PC-9 (cell line): ENCODE measurements at places on chromosomes 7 and 10. TPM values are rescaled to one million over a fixed set of nuclear protein-coding genes. Genes with fewer than 3 reads are reported as not detected.

PDK4 gene
- total RNA-seq: 2.4 and 4.8 TPM in 2 replicates

PDZD7 gene
- 2.3 and 2.8 TPM in 2 replicates for total RNA-seq

TFEC gene
- total RNA-seq: not detected in 2 replicates

WNT16 gene
- total RNA-seq: not detected in 2 replicates

TMEM270 gene
- 0.48 and 0.72 TPM in 2 replicates for total RNA-seq

NPTX2 gene
- total RNA-seq: not detected in 2 replicates

- H3K36me3 ChIP-seq: no peaks in the 10 kb centered on the region
- DNase-seq: no peak
- no peak overlapping the region for H3K4me3 ChIP-seq
- peaks cover 92% of the 10 kb centered on the region for H3K27me3 ChIP-seq
Observed at GRCh38 chr7:30726296-30727006, 25.5 kb upstream of the INMT start.

DNA sequence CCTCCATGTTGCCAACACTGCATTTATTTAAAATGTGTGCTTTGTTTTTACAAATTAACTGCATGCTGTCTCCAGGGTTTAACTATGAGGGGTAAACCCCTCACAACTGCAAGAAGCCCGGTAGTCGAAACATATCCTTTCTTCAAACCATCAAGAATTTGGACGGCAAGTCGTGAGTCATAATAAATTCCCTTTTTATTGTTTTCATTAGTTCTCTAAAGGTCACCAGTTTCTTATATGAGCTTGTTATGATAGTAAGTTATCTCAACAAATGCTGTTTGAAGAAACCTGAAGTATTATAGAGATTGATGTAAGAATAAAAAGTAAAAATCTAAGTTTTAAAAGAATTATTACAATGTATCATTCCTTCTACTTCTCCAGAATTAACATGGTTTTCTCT, 12.2 kb upstream of the FIGNL1 start:
- H3K27ac ChIP-seq: no peak overlapping the region
- DNase-seq: no peak
- no peak overlapping the region for H3K4me3 ChIP-seq

DNA sequence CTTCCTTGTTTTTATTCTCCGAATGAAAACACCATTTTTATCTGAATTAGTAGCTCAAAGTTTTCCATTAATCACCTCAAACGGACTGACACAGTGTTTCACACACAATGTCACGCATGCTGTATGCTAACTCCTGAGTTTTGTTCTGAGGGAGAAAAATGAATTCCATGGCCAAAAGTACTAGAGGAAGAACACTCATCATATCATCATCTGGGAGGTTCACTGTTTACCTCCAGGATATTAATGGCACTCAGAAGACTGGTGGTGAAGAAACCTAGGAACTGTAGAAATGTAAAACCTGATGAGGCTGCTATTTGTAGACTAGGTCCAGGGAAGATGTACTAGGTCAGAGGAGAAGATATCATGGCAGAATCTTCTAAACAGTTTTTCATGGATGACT, 395.6 kb upstream of the ETV1 start:
- no peaks in the 10 kb centered on the region for H3K36me3 ChIP-seq
- H3K27ac ChIP-seq: no peak overlapping the region
- H3K4me3 ChIP-seq: no peak overlapping the region

GRCh38 chr7:115058726-115059125, 136.8 kb downstream of the MDFIC start:
- H3K27ac ChIP-seq: no peak overlapping the region
- DNase-seq: no peak
- no peak overlapping the region for H3K4me3 ChIP-seq

GRCh38 chr10:90935581-90936275, 14.8 kb upstream of the ANKRD1 start:
- no peak overlapping the region for H3K4me3 ChIP-seq
- no peak overlapping the region for H3K27ac ChIP-seq

DNA sequence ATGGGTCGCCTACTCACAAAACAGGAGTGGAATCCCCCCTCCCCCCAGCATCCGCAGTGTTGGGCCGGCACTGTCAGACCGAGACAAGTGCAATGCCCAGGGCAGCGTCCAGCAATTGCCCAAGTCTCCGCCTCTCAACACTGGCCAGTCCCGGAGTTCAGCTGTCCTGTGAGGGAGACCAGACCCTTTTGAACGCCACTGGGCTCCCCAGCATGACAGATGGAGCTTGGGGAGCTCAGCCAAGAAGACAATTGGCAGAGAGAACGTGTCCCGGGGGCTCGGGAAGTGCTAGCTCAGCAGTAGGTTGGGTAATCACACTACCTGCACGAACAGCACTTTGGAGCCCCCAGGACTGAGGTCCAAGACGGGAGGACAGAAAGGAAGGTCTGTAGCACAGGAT, 4.7 kb downstream of the COPS6 start:
- H3K36me3 ChIP-seq: peaks cover 37% of the 10 kb centered on the region
- H3K27me3 ChIP-seq: no peaks in the 10 kb centered on the region
- H3K4me3 ChIP-seq: no peak overlapping the region
- no peak for DNase-seq

- no peaks in the 10 kb centered on the region for H3K4me1 ChIP-seq
- H3K27ac ChIP-seq: no peak overlapping the region
- DNase-seq: no peak
- no peaks in the 10 kb centered on the region for H3K36me3 ChIP-seq
- no peak overlapping the region for H3K4me3 ChIP-seq
- H3K27me3 ChIP-seq: peaks cover 55% of the 10 kb centered on the region
Observed at GRCh38 chr7:25884265-25884828, 267.7 kb upstream of the NFE2L3 start.

- H3K27ac ChIP-seq: 0 out of 2 replicates have a peak overlapping the region, but pooled peaks have one; percentile 2
- no peak overlapping the region for H3K4me3 ChIP-seq
- no peak for DNase-seq
- H3K4me1 ChIP-seq: no peaks in the 10 kb centered on the region
- peaks cover 54% of the 10 kb centered on the region for H3K36me3 ChIP-seq
Observed at GRCh38 chr7:157211690-157212089, 73.0 kb downstream of the UBE3C start.

DNA sequence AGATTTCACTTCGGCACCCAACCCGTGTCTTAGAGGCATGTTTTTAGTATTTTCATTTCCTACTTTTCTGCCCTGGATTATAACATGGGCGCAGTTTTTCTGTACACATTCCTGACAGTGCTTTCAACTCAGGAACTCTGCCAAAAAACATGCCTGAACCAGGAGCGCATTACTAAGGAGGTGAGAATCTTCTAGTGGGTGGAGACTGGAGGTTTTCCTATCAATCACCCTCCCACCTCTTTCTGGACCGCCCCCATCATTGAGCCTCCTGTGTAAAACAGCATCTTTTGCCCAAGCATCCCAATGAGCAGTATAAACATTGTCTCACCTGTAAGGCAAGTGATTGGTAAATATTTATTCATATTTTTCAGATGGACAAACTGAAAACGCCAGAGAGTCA, 53.2 kb downstream of the STK17A start:
- H3K4me1 ChIP-seq: no peaks in the 10 kb centered on the region
- H3K27ac ChIP-seq: no peak overlapping the region
- H3K36me3 ChIP-seq: peaks cover 91% of the 10 kb centered on the region
- no peaks in the 10 kb centered on the region for H3K27me3 ChIP-seq

DNA sequence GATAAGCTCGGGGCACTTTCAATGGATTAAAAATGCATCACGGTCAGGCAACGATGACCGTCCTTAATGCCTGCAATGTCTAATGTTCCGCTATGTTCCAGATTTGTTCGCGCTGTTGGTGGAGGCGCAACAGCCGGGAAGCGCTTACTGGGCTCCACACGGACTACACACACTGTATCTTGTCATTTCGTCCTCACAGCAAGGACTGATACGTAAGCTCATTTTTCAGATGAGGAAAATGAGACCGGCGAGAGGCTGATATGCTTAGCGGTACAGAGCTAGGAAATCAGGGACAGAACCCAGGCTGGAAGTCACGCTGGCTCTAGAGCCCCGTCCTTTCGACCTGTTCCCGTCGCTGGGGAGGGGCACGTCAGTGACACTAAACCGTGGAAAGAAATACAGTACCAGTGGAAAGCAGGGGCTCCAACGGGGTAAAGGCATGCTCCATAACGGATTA, 670 bp downstream of the TPK1 start:
- no peaks in the 10 kb centered on the region for H3K27me3 ChIP-seq
- no peak for DNase-seq
- H3K4me3 ChIP-seq: peak overlapping the region; percentile 96
- no peaks in the 10 kb centered on the region for H3K36me3 ChIP-seq
- H3K27ac ChIP-seq: no peak overlapping the region

- H3K36me3 ChIP-seq: 0 out of 2 replicates have a peak, but pooled peaks cover 3% of the 10 kb centered on the region
- peaks cover 18% of the 10 kb centered on the region for H3K4me1 ChIP-seq
- no peaks in the 10 kb centered on the region for H3K27me3 ChIP-seq
Observed at GRCh38 chr10:86929468-86930380, 27.7 kb downstream of the MMRN2 start.

GRCh38 chr10:74587109-74587854, 239.1 kb upstream of the KAT6B start:
- no peaks in the 10 kb centered on the region for H3K4me1 ChIP-seq
- H3K4me3 ChIP-seq: no peak overlapping the region
- no peak for DNase-seq

GRCh38 chr10:36171953-36172940, 530.2 kb upstream of the FZD8 start:
- H3K27me3 ChIP-seq: no peaks in the 10 kb centered on the region
- no peak for DNase-seq
- no peaks in the 10 kb centered on the region for H3K36me3 ChIP-seq
- H3K4me1 ChIP-seq: no peaks in the 10 kb centered on the region

- peaks cover 8% of the 10 kb centered on the region; the same call in 1 of the 2 replicates for H3K4me1 ChIP-seq
- no peak overlapping the region for H3K4me3 ChIP-seq
- DNase-seq: no peak
- no peak overlapping the region for H3K27ac ChIP-seq
Observed at GRCh38 chr7:17493446-17493845, 195.0 kb downstream of the AHR start.

- H3K4me1 ChIP-seq: no peaks in the 10 kb centered on the region; the same call in 1 of the 2 replicates
- no peaks in the 10 kb centered on the region for H3K27me3 ChIP-seq
- no peak for DNase-seq
- H3K4me3 ChIP-seq: no peak overlapping the region
- H3K36me3 ChIP-seq: no peaks in the 10 kb centered on the region
Observed at GRCh38 chr7:19026888-19027287, 90.5 kb downstream of the TWIST1 start.

DNA sequence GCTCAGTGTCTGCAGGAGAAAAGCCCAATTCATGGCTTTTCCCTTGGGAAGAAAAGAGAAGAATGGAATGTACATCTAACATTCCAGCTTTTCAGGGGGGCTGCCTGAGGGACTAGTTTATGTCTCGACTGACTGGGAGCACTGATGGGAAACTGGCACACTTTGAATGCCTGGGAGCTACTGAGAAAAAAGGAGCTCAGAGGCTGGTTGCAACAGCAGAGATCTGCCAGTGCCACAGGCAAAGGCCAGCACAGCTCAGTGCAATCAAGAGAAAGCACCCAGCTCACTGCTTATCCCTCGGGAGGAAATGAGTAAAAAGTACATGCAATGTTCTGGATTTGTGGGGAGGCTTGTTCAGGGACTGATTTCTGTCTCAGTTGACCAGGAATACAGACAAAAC, 226.2 kb downstream of the COBL start:
- no peaks in the 10 kb centered on the region for H3K4me1 ChIP-seq
- H3K36me3 ChIP-seq: no peaks in the 10 kb centered on the region
- no peaks in the 10 kb centered on the region for H3K27me3 ChIP-seq
- no peak for DNase-seq

DNA sequence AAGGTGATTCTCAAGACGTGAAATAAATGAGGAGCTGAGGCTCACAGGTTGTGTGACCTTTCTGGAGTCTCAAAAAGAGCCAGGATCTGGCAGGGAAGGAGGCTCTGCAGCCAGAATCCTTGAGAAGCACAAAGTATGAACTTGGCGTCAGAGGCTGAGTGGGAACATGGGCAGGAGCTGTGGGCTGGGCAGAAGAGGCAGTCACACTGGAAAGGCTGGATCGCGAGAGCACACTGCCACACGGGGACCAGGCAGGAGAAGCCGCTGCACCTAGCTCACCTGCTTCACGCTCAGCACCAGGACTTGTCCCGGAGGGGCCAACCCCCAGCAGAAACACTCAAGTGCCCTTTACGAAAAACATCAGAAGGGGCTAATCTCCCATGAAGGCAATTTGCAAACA, 535.0 kb downstream of the TNS3 start:
- H3K27me3 ChIP-seq: no peaks in the 10 kb centered on the region
- no peak overlapping the region for H3K27ac ChIP-seq
- no peak overlapping the region for H3K4me3 ChIP-seq
- no peak for DNase-seq

DNA sequence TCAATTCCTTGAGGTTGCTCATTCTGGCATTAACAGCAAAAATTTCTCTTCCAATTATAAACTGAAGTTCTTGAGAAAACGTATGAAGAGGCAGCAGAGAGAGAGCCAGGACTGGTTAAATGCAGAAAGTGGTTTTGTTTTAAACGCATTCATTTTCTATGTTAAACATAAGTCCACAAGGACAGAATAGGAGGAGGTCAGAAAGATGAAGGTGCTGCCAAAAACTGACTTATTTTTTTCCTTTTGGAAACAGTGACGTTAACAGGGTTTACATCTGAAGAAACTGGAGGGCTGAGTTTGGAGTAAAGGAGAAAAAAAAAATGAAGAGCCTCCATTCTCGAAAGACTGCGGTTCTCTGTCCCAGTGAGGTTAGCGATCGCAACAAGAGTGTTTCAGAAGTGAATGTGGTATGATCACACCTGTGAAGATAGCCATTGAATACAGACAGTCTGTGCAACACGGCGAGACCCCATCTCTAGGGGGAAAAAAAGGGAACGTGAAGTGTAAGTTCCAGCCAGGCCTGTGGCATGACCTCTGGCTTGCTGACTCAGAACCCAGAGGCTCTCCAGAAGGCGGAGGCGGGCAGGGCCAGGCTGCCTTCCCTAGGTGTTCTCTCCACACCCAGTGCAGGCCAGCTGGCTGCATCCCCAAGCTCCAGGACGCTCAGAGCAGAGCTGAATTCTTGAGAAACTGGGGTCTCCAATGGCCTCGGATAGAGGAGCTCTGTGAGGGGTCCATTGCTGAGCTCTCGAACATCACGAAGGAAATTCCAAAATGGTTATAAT, 84.0 kb downstream of the CHST15 start:
- no peaks in the 10 kb centered on the region for H3K4me1 ChIP-seq
- DNase-seq: no peak
- no peak overlapping the region for H3K4me3 ChIP-seq
- H3K27ac ChIP-seq: no peak overlapping the region
- 0 out of 2 replicates have a peak, but pooled peaks cover 3% of the 10 kb centered on the region for H3K36me3 ChIP-seq

DNA sequence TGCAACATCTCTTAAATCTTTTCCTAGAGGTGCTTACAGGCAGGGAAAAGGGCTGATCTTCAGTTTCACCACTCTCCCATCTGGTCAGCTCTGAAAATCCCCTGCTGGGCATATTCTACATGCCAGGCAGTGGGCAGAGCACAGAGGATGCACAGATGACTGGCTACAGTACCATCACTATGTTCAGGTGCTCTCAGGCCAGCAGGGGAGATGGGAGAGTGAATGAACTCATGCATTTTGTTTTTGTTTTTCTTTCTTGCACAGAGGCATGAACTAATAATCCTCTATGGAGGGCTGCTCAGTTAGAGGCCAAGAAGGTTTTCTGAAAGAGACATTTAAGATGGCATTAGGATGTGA, 19.3 kb downstream of the ELMO1 start:
- H3K4me3 ChIP-seq: no peak overlapping the region
- no peaks in the 10 kb centered on the region; the same call in 1 of the 2 replicates for H3K27me3 ChIP-seq
- H3K27ac ChIP-seq: no peak overlapping the region
- H3K4me1 ChIP-seq: no peaks in the 10 kb centered on the region
- H3K36me3 ChIP-seq: no peaks in the 10 kb centered on the region
